ENCODE measurements at places on chromosomes 3 and 15. TPM values are rescaled to one million over a fixed set of nuclear protein-coding genes. Genes with fewer than 3 reads are reported as not detected.
A peak's percentile ranks its signal among the peaks of the same experiment; 100 is the strongest.

DNA sequence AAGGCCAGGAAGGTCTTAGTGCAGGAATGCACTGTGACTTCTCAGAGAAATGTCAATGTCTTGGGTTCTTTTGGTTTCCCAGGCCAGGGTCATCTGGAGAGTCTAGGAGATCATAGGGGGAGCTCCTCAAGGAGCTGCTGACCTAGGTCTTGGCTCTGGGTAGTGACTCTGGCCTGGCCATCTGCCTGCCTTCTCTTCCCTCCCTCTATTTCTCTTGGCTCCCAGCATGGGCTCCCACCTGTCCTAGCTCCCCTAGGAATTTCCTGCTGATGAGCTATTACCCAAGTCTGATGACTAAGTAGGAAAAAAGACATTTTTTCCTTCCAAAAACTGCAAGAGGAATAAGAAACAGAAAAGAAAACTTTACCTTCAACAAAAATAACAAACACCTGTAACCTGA lies 57.4 kb downstream of the BSN start:
- no peak for DNase-seq

DNA sequence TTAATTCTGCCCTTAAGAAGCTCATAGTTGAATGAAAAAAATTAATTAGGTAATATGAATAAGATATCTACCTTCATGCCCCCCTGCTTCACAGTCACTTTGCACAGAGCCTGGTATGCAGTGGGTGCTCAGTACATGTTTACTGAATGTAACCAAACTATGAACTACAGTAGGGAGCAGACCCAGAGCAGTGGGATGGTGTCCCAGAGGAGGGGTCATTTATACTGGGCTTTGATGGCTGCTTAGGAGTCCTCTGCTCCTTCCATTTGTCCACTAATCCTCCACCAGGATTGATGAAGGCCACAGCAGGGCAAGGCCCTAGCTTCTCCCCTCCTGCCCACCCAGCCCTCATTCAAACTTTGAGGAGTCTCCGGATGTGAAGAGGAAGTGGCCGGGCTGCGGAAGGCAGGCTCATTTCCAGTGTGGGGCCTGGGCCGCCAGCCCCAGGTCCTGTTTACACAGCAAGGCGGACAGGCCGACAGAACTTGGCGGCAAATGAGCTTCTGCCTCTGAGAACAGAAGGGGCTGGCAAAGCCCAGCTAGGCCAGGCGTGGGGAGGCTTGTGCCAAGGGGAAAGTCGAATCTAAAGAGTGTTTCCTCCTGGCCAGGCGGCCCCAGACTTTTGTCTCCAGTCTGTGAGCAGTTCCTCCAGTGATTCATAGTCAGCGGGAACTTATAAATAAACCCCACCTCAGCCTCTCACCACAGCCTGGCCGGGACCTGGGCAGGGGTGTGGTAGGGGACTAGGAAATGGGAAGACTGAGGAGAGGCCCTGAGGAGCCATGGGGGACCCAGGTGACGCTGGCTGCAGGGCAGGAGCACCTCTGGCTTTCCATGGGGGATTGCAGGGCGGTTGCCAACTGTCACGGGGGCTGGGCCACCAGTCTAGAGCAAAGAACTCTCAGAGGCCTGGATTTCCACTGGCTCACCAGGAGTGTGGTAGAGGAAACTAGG lies 51.6 kb upstream of the LCTL start:
- DNase-seq: no peak

- no peak for DNase-seq
Measured at GRCh38 chr3:147398813-147399534, 7.4 kb downstream of the ZIC4 start.

CTXND1 gene
- not detected for total RNA-seq

- peak; percentile 35 for DNase-seq
Measured at GRCh38 chr3:152574461-152575079, 260.4 kb upstream of the P2RY1 start.

- peak; percentile 82 for DNase-seq
Measured at GRCh38 chr3:188214442-188214841, 60.5 kb downstream of the LPP start.

LRRC31 gene
- total RNA-seq: not detected

DNA sequence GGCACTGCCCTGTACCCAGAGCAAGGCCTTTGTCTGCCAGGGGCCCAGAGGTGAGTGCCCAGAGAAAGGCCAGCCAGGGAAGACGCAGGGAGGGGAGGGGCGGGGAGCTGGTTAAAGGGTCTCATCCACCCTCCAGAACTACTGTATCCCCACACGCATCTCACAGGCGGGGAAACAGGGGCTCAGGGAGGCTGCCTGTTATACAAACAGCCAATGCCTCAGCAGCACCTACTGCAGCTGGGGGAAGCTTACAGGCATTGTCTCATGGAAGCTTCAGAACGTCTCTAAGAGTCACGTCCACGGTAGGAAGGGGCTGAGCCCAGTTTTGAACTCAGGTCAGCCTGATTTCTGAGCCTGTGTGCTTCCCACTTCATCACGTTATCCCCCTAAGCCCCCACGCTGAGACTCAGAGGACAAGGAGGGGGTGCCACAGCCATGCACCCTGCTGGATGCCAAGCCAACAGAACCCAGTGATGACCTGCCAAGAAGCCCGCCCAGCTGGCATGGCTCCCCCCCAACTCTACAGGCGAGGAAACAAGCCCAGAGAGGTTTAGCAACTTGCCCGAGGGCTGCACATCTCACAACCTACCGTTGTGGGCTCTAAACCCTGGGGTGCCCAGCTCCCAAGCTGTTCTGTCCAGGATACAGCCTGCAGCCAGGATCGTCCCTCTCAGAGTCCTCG lies 54.5 kb downstream of the IQSEC1 start:
- peak; percentile 22 for DNase-seq

CDCP1 gene
- not detected for total RNA-seq

DNA sequence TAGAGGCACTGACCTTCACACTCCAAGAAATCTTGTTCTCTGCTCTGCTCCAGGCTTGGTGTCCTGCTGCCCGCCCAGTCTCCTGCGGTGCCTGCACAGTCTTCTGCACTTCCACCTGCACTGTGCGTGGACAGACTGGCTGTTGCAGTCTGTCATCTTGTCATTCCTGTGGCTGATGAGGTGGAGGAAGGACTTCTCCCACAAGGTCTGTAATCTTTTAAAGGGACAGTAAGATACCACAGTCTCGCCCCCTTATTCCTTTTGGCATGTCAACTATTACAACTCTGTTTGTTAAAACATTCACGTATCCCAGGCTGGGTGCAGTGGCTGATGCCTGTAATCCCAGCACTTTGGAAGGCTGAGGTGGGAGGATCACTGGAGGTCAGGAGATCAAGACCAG lies 54.1 kb upstream of the IGF2BP2 start:
- DNase-seq: no peak

DNA sequence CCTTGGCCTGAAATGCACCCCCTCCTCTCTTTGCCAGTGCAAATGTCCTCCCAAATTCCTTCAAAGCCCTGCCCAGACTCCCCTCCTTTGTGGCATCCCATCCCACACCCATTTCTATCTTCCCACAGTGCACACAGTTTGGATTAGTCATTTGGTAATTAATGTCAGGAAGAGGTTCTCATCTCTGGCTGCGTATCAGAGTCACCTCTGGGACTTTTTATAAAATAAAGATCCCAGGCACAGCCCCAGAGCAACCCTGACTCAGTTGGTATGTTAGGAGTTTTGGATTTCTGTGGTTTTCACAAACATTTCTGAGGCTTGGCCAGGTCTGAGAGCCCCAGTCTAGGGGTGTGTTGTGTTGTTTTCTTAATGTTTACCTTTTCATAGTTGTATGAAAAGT lies 41.6 kb downstream of the C3orf20 start:
- DNase-seq: no peak

DNA sequence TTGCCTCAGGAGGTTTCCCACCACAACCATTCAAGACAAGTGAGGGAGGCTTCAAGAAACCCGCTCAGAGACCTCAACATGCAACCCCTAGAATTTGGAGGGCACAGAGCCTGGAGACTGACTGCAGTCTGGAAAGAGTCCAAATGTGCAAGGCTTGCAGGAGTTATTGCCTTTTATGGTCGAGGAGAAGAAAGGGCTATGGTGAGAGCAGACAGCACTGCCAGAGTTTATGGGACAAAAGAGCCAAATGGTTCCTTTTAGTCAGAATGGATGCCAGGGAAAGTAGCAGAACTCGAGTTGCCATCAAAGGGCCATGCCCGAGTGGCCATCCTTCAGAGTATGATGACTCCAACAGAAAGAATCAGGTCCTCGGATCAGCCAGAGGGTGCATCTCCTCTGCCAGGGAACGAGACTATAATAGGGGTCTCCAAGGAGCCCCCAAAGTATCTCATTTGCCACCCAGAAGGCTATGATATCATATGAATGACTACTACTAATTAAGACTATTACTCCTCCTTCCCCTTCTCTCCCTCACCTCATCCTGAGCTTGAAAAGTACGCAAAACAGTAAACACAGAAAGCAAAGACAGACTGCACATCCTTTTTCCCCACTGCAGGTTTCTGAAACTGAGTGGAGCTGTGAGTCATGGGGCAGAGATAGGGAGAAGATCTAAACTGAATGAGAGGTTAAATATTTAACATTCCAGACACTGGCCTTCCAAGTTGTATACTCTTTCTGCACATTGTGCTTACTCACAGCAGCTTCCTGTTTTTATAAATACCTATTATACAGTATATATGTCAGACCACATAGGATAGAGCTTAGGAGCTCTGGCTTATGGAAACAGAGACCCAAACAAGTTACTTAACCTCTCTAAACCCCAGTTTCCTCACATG lies 33.9 kb upstream of the TMCO5A start:
- DNase-seq: no peak

All from OCI-LY7 (cell line).